ENCODE measurements at places on chromosomes 5 and 9.

DNA sequence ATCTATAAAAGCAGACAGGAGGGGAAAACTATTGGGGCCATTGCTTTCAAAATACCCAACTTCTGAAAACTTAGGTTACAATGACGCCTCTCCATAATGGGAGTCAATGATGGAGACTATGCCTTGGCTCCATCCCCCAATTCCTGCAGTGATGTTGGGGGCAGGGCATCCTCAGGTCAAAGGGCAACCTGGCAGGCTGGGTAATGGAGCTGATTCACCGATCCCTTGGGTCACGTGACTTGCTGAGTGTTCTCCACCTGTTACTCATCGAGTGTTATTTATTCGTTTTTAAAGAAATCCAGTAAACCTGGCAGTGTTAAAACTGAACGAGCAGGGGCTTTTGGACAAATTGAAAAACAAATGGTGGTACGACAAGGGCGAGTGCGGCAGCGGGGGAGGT is 244.4 kb downstream of the FAM114A2 start:
- no peak for DNase-seq

DNA sequence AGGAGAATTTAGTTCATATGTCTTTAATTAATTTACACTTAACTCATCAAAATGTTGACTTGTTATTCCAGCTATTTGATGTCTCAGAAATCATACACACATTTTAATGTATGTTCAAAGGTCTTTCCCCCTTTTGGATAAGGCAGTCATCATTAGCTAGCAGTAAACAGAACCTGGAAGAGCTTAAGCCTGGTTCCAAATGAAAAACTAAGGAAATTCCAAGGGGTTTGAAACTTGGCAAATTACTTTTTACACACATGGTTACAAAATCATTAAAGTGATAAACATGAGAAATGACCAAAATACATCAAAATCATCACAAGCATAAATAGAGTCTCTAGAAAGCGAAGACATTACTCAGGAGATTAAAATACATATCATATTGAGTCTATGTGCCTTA is 359.8 kb upstream of the ZNF608 start:
- no peak for DNase-seq

- DNase-seq = no peak
Observed at GRCh38 chr5:38799556-38800377, 46.0 kb upstream of the OSMR start.

- no peak for DNase-seq
Observed at GRCh38 chr5:10102706-10103497, 146.8 kb downstream of the ATPSCKMT start.

DNA sequence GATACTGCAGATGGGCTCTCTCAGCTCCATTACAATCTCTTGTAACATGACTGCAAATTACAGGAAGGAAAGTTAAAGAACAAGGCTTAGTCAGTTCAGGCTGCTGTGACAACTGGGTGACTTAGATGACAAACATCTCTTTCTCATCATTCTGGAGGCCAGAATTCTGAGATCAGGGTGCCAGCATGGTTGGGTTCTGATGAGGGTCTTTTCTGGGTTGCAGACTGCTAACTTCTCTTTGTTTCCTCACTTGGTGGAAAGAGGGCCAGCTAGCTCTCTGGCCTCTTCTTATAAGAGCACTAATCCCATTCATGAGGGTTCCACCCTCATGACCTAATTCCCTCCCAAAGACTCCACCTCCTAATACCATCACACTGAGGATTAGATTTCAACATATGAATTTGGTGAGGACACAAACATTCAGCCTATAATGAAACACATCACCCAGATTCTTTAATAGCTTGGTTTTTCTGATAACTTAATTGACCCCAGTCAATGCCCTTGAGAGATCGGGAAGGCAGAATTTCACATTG is 73.6 kb upstream of the MAMDC2 start:
- no peak for DNase-seq

GRCh38 chr5:160023007-160023907 is 14.3 kb downstream of the TTC1 start:
- DNase-seq = no peak

DNA sequence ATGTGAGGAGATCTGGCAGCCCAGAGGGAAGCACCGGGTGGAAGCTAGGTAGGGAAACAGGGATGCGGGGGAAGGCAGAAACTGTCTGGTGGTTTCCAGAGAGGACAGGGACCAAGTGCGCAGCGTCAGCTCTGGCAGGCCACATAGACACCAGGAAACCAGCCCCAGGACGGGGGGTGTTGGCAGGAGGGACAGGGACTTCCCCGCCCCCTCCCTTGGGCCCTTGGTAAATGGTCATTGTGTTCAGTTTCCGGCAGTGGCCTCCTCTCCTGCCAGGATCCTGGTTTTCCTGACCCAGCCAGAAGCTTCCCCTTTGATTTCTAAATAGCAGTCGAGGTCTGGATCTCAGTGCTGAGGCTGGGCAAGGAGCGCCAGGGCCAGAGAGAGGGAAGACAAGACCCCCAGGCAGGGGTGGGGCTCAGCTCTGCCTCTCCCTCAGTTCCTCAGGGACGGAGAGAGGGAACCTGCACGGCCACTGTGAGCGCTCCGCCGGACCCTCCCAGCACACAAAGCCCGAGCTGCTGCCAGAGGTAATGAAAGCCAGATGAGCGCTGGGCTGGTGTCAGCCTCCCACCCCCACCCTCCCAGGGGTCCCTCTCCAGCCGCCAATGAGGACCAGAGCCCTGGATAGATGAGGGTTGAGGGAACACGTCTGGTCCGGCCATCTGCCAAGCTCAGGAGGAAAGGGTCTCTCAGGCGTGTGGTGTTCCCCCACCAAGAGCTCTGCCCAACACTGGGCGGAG is 1.8 kb downstream of the RALGDS start:
- no peak for DNase-seq

- DNase-seq = no peak
Observed at GRCh38 chr5:83703059-83703458, 17.6 kb downstream of the HAPLN1 start.

DNA sequence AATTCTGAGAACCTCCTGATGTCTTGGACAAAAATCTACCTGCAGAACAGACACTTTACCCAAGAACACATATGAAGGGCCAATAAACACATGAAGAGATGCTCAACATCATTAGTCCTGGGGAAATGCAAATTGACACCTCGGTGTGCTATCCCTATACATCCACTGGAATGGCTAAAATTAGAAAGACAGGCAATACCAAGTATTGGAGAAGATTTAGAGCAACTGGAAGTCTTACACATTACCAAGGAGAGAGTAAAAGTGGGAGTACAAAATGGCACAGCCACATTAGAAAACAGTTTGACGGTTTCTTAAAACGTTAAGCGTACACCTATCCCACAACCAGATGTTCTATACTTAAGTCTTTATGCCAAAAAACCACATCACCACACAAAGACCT is 3.3 kb upstream of the TDRD7 start:
- DNase-seq = no peak

- no peak for DNase-seq
Observed at GRCh38 chr5:146068206-146068605, 37.2 kb downstream of the PLAC8L1 start.

DNA sequence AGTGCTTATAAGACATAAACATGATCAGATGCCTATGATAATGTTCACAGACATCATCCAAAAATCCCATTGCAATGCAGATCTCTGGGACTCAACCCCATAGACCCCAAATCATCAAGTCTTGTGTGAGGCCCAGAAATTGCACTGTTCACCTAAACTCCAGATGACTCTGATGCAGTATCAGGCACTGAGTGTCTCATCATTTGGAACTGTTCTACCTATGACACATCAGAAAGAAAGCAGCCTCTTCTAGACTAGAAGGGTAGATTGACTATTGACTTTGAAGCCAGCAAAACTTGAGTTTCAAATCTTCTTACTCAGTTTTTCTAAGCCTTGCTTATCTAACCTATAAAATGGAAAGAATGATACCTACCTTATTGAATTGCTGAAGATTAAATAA is 58.7 kb upstream of the PAPPA start:
- DNase-seq = no peak

- no peak for DNase-seq
Observed at GRCh38 chr9:98818764-98819163, 11.3 kb downstream of the GALNT12 start.

- no peak for DNase-seq
Observed at GRCh38 chr5:54832858-54833257, 152.5 kb downstream of the ESM1 start.

- no peak for DNase-seq
Observed at GRCh38 chr9:114319147-114319546, 3.8 kb upstream of the ORM1 start.

- DNase-seq = no peak
Observed at GRCh38 chr9:130290291-130291181, 25.0 kb downstream of the HMCN2 start.

GRCh38 chr5:154513669-154514084 is 35.6 kb upstream of the HAND1 start:
- no peak for DNase-seq

GRCh38 chr9:69653261-69653660 is 18.9 kb downstream of the APBA1 start:
- DNase-seq = no peak

DNA sequence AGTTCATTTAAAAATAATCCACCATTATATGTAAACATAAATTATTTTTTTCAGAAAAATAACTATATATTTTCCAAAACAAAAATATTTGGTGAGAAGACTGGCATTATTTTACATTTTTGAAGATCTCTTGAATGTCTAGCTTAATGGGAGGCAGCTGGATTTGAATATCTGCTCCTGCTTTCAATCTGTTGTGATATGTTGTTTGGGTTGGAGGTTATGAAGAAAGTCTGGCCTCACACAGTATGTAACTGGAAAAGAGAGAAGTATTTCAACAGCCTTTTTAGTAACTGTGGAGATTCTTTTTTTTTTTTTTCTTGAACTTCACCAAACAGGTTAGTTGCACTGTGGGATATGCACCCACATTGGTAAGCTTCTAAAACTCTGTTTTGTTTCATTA is 84.7 kb upstream of the SLIT3 start:
- no peak for DNase-seq

- no peak for DNase-seq
Observed at GRCh38 chr5:119031905-119032304, 39.0 kb upstream of the DMXL1 start.

GRCh38 chr5:170223360-170223759 is 9.4 kb upstream of the C5orf58 start:
- DNase-seq = no peak

- DNase-seq = no peak
Observed at GRCh38 chr9:86589273-86589672, 235.1 kb upstream of the TUT7 start.

DNA sequence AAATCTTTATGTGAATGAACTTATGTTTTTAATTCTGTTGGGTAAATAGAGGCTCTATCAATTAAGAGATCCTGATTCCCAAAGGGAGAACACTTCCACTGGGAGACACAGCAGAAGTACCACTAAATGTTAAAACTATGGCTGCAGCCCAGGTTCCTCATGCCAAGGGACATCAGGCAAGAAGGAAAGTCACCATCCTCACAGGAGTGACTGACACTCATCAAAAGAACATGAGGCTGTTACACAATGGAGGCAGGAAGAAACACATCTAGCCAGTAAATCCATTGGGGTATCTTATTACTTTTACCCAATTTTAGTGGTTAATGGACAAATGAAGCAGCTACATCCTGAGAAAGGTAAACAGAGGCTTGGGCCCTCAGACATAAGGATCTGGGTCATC is 94.4 kb downstream of the MAPKAP1 start:
- DNase-seq = no peak

GRCh38 chr5:142830241-142831008 is 60.2 kb downstream of the ARHGAP26 start:
- no peak for DNase-seq

DNA sequence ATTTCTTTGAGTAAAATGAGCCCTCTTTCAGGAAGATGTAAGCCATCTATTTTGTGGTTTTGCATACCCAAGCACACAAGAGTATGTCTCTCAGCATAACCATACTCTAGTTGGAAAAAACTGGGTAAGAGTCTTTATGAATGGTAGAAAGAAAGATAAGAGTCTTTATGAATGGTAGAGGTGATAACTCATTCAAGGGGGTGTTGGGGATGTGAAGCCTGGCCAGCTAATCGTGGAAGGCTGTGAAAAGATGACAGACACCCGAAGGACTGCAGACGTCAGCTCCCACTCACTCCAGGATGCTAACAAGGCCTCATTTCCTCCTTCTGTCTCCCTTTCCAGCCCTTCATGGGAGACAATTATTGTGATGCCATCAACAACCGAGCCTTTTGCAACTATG is 228.5 kb downstream of the PAPPA start:
- DNase-seq = no peak

GRCh38 chr5:5178580-5178979 is 38.5 kb downstream of the ADAMTS16 start:
- DNase-seq = no peak

DNA sequence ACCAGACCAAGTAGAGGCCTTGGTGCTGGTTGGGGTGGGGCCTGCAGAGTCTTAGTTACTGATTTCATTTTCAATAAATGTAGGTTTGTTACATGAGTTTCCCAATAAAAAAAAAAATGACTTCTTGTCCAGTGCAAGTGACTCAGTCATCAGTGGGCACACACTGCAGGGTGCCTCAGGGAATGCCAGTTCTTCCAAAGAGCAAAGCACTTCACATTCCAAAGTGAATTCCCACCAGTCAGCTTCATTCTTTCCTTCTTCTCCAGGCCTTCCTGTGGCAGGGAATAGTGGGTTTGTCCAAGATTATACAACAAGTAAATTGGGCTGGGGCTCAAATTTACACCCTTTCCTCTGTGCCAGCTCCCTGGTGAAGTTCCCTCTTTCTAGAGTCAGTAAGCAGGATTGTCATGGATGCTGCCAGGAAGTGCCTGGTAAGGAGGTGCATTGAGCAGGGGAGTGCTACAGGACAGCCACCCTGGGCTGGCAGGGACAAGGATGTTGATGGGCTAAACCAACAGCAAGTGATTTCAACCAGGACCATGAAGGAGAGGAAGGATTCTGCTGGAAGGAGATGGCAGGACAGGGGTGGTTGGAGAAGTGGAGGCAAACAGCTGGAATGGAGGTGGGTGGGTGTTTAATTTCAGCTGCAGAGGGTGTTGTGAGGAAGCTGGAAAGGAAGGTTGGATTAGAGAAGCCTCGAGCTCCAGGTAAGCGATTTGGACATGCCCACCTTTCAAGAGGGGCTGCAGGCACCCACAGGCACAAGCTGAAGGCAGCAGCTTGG is 3.7 kb upstream of the B4GALT7 start:
- DNase-seq = no peak

- no peak for DNase-seq
Observed at GRCh38 chr5:179209359-179210150, 135.7 kb downstream of the ADAMTS2 start.

DNA sequence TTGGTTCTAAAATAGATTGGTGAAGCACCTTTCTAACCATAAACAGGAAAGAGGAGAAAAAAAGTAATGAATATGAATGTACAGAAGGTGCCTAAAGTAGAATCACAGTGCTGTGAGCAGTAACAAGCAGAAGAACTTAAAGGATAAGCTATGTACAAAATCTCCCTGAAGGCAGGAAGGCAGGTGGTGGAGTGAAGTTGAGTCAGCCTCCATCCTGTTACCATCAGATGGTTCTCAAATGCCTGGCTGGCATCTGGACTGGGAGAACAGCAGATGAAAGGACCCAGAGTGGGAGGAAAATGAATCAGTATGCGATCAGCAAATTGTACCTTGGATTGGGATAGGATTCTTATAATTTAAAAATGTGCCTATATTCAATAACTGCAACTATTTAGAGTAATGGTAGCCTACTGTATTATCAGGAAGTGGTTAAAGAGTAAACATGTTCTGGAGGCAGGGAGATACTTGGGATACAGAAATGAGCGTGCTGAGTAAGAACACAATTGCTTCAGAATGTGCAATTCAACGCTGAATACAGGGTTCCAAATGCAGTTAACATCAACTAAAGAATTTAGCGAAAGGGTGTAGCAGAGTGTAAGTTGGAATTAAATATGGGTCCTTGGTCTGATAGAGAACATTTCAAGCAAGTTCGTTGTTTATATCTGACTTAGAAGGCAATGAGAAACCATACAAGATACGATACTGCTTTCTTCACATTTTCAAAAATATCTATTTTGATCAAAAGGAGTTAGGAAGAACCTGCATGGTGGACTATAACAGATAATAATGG is 21.1 kb upstream of the FER start:
- no peak for DNase-seq
